ENCODE measurements at places on chromosomes 1 and 21.

DNA sequence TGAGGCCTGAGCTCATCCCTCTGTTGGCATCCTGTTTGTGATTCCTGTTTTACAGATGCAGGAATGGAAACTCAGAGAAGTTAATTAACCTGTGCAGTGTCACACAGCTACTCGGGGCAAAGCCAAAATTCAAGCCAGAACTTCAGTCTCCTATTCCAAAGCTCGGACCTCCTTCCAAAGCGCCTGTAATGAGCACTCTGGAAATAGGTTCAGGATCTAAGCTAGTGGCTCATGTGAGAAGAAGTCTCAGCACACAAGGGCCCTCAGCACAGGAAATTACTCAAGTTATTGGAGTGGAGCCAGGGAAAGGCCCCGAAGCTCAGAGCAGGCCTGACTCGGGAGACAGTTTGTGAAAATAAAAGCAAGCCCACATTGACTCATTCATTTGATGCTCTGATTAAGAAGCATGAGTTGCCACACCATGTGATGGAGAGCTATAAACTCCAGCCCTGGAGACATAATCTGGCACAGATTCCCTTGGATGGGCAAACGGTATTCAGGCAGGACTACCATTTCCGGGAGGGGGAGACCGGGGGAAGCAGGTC, 50.6 kb upstream of the LYST start:
- peak; percentile 13 for DNase-seq

GRCh38 chr1:230515451-230516145, 89.5 kb upstream of the PGBD5 start:
- no peak for DNase-seq

DNA sequence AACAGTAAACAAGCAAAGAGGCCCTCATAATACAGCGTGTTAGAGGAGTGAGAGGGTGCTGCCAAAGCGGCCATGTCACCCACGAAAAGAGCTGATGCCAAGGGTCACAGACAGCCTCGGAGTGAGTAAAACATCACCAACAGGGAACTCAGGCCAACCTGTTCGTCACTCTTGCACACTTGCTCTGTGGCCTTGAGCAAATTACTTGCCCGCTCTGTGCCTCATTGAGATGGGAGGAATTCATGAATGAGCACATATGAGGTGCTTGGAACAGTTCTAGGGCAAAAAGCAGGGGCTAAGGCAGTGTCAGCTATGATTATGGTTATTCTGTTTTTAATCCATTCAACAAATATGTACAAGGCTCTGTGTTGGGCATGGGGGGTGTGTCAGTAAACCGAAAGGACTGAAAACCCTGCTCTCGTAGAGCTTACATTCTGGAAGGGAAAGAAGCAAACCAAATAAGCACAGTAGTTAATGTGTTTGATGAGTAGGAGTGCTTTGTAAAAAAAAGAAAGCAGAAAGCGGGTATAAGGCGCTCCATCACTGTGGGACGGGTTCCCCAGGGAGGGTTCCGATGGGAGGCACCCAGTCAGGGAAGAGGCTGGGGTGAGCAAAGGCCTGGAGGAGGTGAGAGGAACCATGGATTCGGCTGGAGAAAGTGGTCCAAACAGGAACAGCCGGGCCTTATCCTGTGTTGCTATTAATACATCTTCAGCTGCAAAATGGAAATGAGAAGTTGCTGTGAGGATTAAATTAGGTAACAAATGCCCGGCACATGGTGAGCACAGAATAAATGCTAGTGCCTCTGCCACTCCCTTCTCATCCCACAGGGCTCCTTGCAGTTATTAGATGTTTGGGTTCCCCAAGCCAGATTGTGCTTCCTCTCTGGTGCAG, 39.5 kb upstream of the RD3 start:
- DNase-seq, result no peak

DNA sequence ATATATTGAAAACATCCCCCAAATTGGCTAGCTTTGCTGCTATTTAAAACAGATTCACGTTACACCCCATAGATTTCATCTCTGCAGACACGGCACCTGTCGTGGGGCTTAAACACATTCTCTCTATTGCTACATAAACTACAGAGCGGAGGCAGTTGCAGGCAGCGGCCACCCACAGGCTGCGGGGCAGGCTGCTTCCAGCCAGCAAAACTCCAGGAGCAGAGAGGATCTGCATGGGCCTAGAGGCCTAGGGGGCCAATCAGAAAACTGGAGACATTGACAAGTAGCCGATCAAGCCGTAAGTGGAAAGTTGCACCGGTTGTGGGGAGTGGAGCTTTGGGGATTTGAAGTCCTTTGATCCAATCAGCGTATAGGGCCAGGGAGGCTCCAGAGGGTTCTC, 129.0 kb upstream of the KLHDC7A start:
- DNase-seq, result no peak

- no peak for DNase-seq
Measured at GRCh38 chr1:109432336-109432735, 6.1 kb upstream of the PSMA5 start.

GRCh38 chr1:91120936-91121335, 99.1 kb upstream of the ZNF644 start:
- no peak for DNase-seq

DNA sequence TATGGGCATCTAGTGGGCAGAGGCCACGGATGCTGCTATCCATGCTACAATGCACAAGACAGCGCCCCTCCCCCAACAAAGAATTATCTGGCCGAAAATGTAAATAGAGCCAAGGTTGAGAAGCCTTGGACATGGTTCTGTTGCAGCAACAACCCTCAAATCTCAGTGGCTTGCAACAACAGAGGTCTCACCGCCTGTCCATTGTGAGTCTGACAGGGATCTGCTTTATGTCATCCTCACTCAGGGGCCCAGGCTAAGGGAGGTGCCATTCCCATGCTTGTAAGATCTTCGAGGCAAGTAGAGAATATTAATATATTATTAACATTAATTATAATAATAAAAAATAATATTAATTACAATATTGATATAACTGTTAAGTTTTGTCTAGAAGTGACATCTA, 9.5 kb upstream of the PITHD1 start:
- DNase-seq, result no peak

DNA sequence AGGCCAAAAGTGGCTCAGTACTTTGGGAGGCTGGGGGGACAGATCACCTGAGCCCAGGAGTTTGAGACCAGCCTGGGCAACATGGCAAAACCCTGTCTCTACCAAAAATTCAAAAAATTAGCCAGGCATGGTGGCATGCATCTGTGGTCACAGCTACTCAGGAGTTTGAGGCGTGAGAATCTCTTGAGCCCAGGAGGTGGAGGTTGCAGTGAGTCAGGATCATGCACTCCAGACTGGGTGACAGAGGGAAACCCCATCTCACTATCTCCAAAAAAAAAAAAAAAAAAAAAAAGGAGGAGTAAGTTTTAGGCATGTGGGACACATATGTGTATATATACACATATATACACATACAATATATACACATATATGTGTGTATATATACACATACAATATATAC, 165.3 kb upstream of the DPYD start:
- DNase-seq, result no peak

- DNase-seq, result no peak
Measured at GRCh38 chr1:8751984-8752383, 65.5 kb downstream of the RERE start.

- no peak for DNase-seq
Measured at GRCh38 chr1:184329245-184329953, 57.4 kb upstream of the C1orf21 start.

- no peak for DNase-seq
Measured at GRCh38 chr1:193634470-193634869, 448.1 kb upstream of the B3GALT2 start.

DNA sequence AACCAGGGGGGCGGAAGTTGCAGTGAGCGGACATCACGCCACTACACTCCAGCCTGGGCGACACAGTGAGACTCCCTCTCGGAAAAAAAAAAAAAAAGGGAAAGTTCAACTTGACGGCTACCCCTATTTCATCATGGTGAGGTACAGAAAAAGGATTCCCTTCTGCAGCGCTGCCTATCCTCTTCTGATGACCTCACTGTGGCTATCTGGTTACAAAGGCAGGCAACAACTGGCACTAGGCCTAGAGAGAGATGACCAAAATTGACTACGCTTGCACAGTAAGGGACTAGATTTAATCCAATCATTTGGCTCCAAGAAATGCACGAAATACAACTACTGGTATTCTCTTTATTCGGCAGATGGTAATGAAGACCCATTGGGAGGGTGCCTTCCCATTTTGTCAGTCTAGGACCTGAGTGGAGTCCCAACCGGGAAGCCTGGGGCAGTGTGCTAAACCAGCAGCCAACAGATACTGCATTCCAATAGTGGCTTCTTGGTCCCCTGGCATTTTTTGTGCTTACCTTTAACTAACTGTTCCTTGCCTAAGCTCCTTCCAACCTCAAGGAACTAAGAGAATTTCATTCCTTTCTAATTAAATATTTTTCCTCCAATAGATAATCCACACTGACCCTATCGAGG, 36.6 kb downstream of the ITPKB start:
- DNase-seq, result no peak

- no peak for DNase-seq
Measured at GRCh38 chr21:45010860-45011259, 63.5 kb upstream of the ADARB1 start.

DNA sequence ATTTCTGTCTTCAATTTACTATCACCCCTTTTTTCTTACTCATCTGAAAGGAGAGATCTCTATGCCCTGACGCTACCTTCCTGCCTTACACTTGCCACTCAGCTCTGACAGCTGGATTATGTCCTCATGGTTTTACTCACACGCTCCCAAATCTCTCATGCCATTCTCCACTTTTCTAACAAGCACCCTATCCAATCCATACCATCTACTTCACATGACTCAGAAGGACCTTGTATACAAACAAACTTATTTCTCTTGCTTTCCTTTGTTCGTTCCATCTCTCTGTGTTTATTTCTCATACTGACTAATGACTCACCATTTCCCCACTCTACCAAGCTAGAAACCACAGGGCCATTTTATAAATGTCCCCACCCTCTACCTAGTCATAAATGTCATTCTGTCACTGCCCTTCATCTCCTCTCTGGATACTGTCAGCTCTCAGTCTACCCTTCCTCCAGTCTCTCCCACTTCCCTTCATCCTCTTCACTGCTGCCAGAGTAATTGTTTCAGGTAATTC, 87.3 kb downstream of the USP24 start:
- no peak for DNase-seq

- DNase-seq, result no peak
Measured at GRCh38 chr1:109351457-109351856, 44.6 kb upstream of the MYBPHL start.

- DNase-seq, result no peak
Measured at GRCh38 chr1:25926731-25927496, 20.7 kb upstream of the STMN1 start.

- no peak for DNase-seq
Measured at GRCh38 chr21:31132574-31133242, 94.4 kb upstream of the KRTAP19-8 start.

DNA sequence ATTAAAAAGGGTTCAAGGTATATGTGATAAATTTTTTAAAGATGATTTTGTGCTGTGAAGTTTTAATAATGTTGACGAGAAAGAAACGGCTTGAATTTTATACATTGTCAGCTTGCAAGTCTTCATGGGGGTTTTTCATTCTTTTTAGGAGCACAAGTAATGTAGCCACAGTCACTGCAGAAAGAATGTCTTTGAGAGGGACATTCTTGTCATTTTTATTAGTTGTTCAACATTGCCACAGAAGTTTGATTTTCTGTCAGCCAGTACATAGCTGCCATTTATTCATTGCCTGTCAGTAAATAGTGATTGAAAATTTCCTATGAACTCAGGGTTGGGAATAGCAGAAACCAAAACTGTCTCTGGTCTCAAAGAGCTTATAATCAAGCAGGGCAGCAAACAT, 156.3 kb downstream of the DHRS3 start:
- DNase-seq, result no peak

- no peak for DNase-seq
Measured at GRCh38 chr21:33619726-33620125, 21.8 kb downstream of the CRYZL1 start.

DNA sequence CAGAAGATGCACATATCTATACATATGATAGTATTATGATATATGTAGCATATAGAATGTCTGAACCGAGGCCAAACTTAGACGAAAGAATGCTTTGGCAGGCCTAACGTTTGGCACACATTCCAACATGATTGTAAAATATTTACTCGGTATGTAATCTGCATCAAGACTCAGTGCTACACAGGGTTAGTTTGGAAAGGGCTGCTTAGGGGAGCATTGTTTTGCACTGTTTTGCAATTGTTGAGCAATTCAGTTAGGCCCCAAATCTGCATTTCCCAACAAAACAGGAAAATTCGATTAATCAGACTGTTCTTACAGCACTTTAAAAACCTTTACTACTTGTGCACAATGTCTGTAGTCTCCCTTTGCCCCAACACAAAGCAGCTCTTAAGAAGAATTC, 216.0 kb upstream of the NEGR1 start:
- no peak for DNase-seq

DNA sequence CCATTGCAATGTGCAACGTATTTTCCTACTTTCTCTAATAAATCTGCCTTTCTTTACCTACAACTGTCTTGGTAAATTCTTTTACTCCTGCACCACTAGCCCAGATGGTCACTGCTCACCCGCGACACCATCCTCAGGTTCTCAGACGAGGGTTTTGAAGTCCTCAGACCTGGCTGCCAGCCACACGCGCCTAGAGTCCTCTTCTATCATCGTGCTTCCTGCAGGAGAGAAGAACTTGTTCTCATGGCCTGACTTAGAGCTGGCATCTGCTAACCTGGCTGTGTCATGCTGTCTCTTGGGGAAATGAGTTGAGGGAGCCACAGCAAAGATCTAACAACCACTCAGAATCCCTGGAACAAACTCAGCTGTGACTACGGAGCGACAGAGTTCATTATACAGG, 30.3 kb upstream of the PGBD5 start:
- no peak for DNase-seq

- no peak for DNase-seq
Measured at GRCh38 chr1:3943806-3944577, 43.9 kb upstream of the C1orf174 start.

DNA sequence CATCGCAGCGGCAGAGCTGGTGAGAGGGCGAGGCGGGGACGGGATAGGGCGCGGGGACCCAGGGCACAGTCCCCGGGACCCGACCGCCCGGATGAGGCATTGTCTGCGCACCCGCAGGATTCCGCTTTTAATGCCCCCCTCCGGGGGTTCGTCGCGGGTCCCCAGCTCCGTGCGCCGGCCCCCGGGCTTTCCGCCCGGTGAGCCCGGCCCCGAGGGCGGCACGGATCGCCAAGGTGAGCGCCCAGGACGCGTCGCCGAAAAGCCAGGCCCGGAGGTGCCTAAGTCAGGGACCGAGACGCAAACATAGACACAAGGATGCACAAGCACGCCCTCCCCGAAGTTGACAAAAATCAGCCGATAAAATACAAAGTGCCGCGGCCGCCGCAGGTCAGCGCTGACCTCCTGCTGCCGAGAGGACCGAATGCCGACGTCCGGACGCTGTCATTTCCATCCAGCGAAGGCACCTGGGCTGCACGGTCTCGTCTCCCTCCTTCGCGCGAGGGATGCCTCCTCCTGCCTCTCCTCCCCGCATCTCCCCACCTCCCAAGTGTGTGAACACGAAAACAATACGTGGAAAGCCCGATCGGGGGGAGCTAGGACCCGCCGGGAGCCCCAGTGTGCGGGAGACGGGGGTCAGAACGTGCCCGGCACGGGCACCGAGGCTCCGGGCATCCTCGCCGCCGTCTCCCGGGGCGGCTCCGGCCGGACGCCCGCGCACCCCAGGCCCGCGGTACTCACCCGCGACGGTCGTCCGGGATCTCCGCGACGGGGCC, 101.1 kb upstream of the SOD1 start:
- DNase-seq, result no peak

- DNase-seq, result no peak
Measured at GRCh38 chr1:108854221-108855019, 2.5 kb downstream of the AKNAD1 start.
